ENCODE measurements at places on chromosomes 1 and 21.

- no peak for DNase-seq
Measured at GRCh38 chr21:29148530-29148929, 18.1 kb downstream of the MAP3K7CL start.

GRCh38 chr1:113931451-113931851 lies 2.3 kb downstream of the HIPK1 start:
- DNase-seq, result no peak

- no peak for DNase-seq
Measured at GRCh38 chr1:75765697-75766355, 20.2 kb upstream of the RABGGTB start.

GRCh38 chr1:35883635-35884101 lies 659 bp downstream of the AGO1 start:
- peak; percentile 55 for DNase-seq

GRCh38 chr1:43367904-43368645 lies at the start of gene ELOVL1:
Gene ELOVL1, minus strand, starts transcription at chr1:43368011. Its CDS starts 2,402 bp downstream, at chr1:43365609.
- DNase-seq, result peak; percentile 88

GRCh38 chr1:38266197-38266520 lies 219.6 kb upstream of the POU3F1 start:
- no peak for DNase-seq

GRCh38 chr1:115929881-115930280 lies 46.4 kb upstream of the SLC22A15 start:
- DNase-seq, result no peak

GRCh38 chr1:32215629-32216480 lies 6.3 kb downstream of the TMEM234 start:
- DNase-seq, result peak; percentile 50

- DNase-seq, result no peak
Measured at GRCh38 chr1:47371016-47371517, 37.5 kb downstream of the CMPK1 start.

GRCh38 chr1:3188150-3188971 lies 119.4 kb downstream of the PRDM16 start:
- no peak for DNase-seq

- no peak for DNase-seq
Measured at GRCh38 chr1:231526536-231526935, 1.9 kb upstream of the TSNAX start.

Measured in CD4-positive, alpha-beta T cell treated with Interferon gamma for 1 hour (primary cell).